Activated CD4-positive, alpha-beta memory T cell treated with anti-CD3 and anti-CD28 coated beads, Interleukin-2, amount 10 ng/mL, durations not matched to agents 7 days and 5 days (primary cell): ENCODE measurements at places on chromosomes 7 and 10.
A peak's percentile ranks its signal among the peaks of the same experiment; 100 is the strongest.

- no peak overlapping the region for H3K27ac ChIP-seq
- no peaks in the 10 kb centered on the region for H3K27me3 ChIP-seq
- H3K4me3 ChIP-seq: no peak overlapping the region
These were observed 143.4 kb upstream of the ADO start for GRCh38 chr10:62661143-62661542.

GRCh38 chr10:99412099-99412498 lies 18.3 kb downstream of the GOT1 start:
- no peaks in the 10 kb centered on the region for H3K4me1 ChIP-seq
- no peak overlapping the region for H3K27ac ChIP-seq
- peaks cover 17% of the 10 kb centered on the region for H3K36me3 ChIP-seq
- H3K4me3 ChIP-seq: no peak overlapping the region
- DNase-seq: no peak
- H3K27me3 ChIP-seq: no peaks in the 10 kb centered on the region

GRCh38 chr10:80590585-80591125 lies 53.0 kb downstream of the SH2D4B start:
- no peak for DNase-seq
- H3K27ac ChIP-seq: no peak overlapping the region
- no peaks in the 10 kb centered on the region for H3K36me3 ChIP-seq
- no peaks in the 10 kb centered on the region for H3K4me1 ChIP-seq
- no peaks in the 10 kb centered on the region for H3K27me3 ChIP-seq
- no peak overlapping the region for H3K4me3 ChIP-seq

DNA sequence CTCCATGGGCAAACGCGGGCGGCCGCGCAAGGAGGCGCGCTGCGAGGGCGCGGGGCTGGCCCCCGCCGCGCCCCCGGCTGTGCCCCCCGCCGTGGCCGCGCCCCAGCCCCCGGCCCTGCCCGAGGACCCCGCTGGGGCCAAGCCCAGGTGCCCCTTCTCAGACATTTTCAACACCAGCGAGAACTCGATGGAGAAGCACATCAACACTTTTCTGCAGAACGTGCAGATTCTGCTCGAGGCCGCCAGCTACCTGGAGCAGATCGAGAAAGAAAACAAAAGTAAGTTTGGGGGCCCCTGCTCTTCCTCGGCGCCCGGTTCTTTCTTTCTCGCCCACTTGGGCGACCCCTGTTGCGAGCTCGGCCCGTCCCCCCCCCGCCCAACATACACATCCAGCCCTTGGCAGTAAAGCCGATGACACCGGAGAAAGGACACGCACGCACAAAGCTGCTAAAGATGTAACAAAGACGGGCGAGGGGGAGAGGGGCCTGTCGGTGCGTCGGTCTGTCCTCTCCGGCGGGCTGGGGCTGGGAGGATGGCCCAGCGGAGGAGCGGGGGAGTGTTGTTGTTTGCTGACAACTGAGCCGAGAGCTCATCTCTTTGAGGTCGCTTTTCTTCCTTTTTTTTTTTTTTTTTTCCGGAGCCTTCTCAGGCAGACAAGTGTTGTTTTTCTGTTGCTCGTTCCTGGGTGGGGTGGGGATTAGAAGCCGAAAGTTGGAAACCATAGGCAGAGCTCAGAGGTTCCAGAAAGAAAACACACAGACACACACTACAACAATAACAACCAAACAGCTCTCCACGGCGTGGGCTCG lies 604 bp downstream of the MXI1 start:
- peak overlapping the region; percentile 97 for H3K4me3 ChIP-seq
- H3K27ac ChIP-seq: peak overlapping the region; percentile 91

GRCh38 chr10:101725296-101726114 lies 30.5 kb upstream of the FBXW4 start:
- no peak overlapping the region for H3K27ac ChIP-seq
- H3K27me3 ChIP-seq: peaks cover 8% of the 10 kb centered on the region
- H3K4me3 ChIP-seq: no peak overlapping the region
- DNase-seq: no peak
- no peaks in the 10 kb centered on the region for H3K36me3 ChIP-seq
- H3K4me1 ChIP-seq: peaks cover 15% of the 10 kb centered on the region

GRCh38 chr10:24041034-24041433 lies 167.9 kb upstream of the KIAA1217 start:
- no peak overlapping the region for H3K27ac ChIP-seq
- H3K27me3 ChIP-seq: no peaks in the 10 kb centered on the region

DNA sequence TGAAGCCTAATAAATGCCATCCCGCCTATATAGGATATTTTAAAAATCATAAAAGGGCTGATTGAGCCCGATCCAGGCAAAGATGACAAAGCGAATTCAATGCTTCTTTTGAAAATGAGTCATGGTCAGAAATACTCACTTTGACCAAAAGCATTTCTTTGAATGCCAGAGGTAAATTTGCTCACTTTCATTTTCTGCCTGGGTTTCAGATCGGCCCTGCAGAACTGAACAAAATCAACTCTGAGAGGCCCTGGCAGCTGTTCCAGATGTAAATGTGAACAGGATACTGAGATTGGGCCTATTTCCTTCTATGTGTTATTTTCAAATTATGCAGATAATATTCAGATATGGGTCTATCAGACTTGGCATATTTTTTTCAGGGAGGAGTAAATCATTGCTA lies 114.8 kb upstream of the ARID5B start:
- peaks cover 30% of the 10 kb centered on the region for H3K36me3 ChIP-seq
- H3K4me1 ChIP-seq: peaks cover 64% of the 10 kb centered on the region
- no peaks in the 10 kb centered on the region for H3K27me3 ChIP-seq
- H3K4me3 ChIP-seq: no peak overlapping the region
- peak; percentile 31 for DNase-seq

GRCh38 chr10:123454987-123455386 lies 211.2 kb upstream of the GPR26 start:
- no peak overlapping the region for H3K27ac ChIP-seq
- H3K4me3 ChIP-seq: no peak overlapping the region
- no peaks in the 10 kb centered on the region for H3K27me3 ChIP-seq
- no peaks in the 10 kb centered on the region for H3K36me3 ChIP-seq

- no peaks in the 10 kb centered on the region for H3K27me3 ChIP-seq
- H3K27ac ChIP-seq: no peak overlapping the region
- no peaks in the 10 kb centered on the region for H3K4me1 ChIP-seq
- H3K36me3 ChIP-seq: no peaks in the 10 kb centered on the region
These were observed 211.5 kb downstream of the CREB5 start for GRCh38 chr7:28623863-28624262.

- no peak overlapping the region for H3K4me3 ChIP-seq
- H3K36me3 ChIP-seq: no peaks in the 10 kb centered on the region
- H3K27me3 ChIP-seq: peaks cover 7% of the 10 kb centered on the region
- no peak for DNase-seq
- H3K4me1 ChIP-seq: peaks cover 12% of the 10 kb centered on the region
These were observed 506.9 kb downstream of the RPS24 start for GRCh38 chr10:78540355-78541076.

GRCh38 chr10:5896208-5897052 lies 6.4 kb downstream of the FBH1 start:
- H3K27ac ChIP-seq: peak overlapping the region; percentile 53
- H3K4me1 ChIP-seq: peaks cover 47% of the 10 kb centered on the region
- H3K36me3 ChIP-seq: peaks cover 44% of the 10 kb centered on the region
- no peaks in the 10 kb centered on the region for H3K27me3 ChIP-seq
- H3K4me3 ChIP-seq: peak overlapping the region; percentile 2
- DNase-seq: no peak

- no peak overlapping the region for H3K27ac ChIP-seq
- no peaks in the 10 kb centered on the region for H3K36me3 ChIP-seq
- no peaks in the 10 kb centered on the region for H3K27me3 ChIP-seq
- H3K4me1 ChIP-seq: no peaks in the 10 kb centered on the region
These were observed 795.6 kb upstream of the GHITM start for GRCh38 chr10:83343676-83344075.

DNA sequence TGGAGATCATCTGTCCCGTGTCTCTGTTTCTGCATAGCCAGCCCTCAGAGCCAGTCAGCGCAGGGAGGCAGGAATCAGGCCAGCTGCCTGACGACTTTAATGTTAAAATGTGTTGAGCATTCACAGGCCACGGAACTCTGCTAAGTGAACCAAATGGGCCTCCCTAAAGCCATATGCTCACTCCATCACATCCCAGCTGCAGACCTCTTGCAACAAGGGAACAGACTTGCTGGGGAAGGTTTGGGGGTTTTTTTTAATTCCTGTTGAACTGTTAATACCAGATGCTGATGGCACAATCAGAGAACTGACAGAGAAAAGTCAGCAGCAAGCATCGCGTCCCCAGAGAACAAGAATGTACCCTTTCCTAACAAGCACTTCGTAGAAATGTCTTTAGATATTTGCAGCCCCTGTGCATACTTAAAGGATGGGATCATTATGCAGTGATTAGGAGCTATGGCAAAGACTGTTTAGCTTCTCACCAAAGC lies 900.4 kb upstream of the AUTS2 start:
- no peak overlapping the region for H3K27ac ChIP-seq
- no peaks in the 10 kb centered on the region for H3K27me3 ChIP-seq

GRCh38 chr7:32263611-32264010 lies 193.4 kb upstream of the PDE1C start:
- no peak for DNase-seq
- H3K27me3 ChIP-seq: no peaks in the 10 kb centered on the region
- H3K4me3 ChIP-seq: no peak overlapping the region
- H3K36me3 ChIP-seq: no peaks in the 10 kb centered on the region
- no peaks in the 10 kb centered on the region for H3K4me1 ChIP-seq
- H3K27ac ChIP-seq: no peak overlapping the region

DNA sequence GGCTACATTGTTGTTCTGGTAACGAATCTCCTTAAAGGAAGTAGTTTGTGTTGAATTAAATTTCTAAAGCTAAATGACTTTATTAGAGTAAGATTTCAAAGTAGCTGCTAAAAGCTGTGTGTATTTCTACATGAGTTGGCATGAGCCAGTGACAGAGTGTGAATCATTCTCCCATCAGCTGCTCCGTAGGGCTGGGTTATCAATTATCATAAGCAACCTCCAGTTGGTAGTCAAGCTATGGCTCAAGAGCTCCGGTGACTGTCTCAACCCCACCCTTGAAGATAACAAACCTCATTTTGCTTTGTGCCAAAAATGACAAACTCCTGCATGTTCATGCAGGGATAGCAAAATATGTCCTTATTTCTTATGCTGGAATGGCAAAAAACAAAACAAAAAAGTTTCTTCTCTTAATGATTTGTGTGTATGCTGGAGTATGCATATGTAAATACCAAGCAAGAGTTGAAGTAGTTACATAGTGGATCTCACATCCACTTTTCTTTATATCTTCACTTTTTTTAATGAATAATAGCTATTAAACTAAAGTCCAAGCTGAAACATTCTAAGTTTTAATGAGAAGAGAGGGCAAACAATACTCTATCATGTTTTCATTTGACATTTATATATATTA lies 249.4 kb downstream of the CACNA2D1 start:
- no peaks in the 10 kb centered on the region for H3K4me1 ChIP-seq
- H3K4me3 ChIP-seq: no peak overlapping the region
- no peaks in the 10 kb centered on the region for H3K36me3 ChIP-seq
- H3K27me3 ChIP-seq: no peaks in the 10 kb centered on the region
- no peak for DNase-seq

GRCh38 chr7:87154166-87154565 lies 1.9 kb downstream of the DMTF1 start:
- peak overlapping the region; percentile 94 for H3K4me3 ChIP-seq
- peaks cover 33% of the 10 kb centered on the region for H3K36me3 ChIP-seq
- peak overlapping the region; percentile 93 for H3K27ac ChIP-seq
- no peaks in the 10 kb centered on the region for H3K27me3 ChIP-seq

- no peak overlapping the region for H3K27ac ChIP-seq
- no peak for DNase-seq
- H3K4me1 ChIP-seq: peaks cover 27% of the 10 kb centered on the region
- H3K36me3 ChIP-seq: no peaks in the 10 kb centered on the region
- peaks cover 2% of the 10 kb centered on the region for H3K27me3 ChIP-seq
These were observed 6.7 kb downstream of the HIP1 start for GRCh38 chr7:75732016-75732521.

- no peak overlapping the region for H3K4me3 ChIP-seq
- no peaks in the 10 kb centered on the region for H3K27me3 ChIP-seq
- H3K27ac ChIP-seq: no peak overlapping the region
These were observed 228.0 kb downstream of the ELMO1 start for GRCh38 chr7:37220664-37221063.

- no peaks in the 10 kb centered on the region for H3K36me3 ChIP-seq
- H3K4me1 ChIP-seq: peaks cover 13% of the 10 kb centered on the region
- no peak overlapping the region for H3K27ac ChIP-seq
- H3K27me3 ChIP-seq: no peaks in the 10 kb centered on the region
These were observed 30.2 kb upstream of the ZMYND11 start for GRCh38 chr10:104862-105565.

DNA sequence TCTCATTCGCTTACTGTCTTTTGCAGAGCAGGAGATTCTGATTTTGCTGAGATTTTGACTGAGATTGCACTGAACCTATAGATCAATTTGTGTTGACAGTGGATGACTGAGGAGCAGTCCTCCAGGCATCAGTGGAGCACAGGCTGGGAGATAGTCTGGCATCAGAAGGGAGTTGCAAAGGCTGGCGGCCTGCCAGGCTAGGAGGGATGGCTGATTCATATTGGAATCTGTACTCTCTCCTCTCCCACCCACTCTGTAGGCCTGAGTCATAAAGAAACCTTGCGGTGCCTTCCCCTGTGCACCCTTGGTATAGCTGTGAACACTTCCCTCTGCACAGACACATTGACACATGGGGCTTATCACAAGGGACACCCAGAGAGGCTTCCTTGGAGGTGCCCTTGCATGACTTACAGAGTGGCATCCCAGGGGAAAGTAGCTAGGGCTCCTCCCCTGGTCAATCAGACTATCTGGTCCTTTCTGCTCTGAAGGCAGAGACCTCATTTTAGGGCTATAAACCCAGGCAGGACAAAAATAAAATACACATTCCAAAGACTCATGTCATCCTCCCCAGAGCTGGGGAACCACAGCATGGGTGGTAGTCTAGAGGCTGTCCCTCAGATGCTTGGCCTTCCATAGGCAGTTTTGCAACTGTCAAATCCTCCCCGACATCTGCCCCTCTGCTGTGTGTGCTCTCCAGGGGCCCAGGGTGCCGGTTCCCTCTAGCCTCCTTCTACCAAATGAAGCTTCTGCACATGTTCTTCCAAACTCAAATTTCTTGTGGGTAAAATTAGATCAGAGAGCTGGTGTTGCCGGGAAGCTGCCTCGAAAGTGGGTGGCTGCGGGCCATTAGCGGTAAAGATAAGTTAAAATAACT lies 37.4 kb upstream of the EEPD1 start:
- peaks cover 32% of the 10 kb centered on the region for H3K4me1 ChIP-seq
- no peaks in the 10 kb centered on the region for H3K36me3 ChIP-seq
- peak; percentile 80 for DNase-seq
- H3K27me3 ChIP-seq: peaks cover 30% of the 10 kb centered on the region
- H3K4me3 ChIP-seq: no peak overlapping the region
- H3K27ac ChIP-seq: peak overlapping the region; percentile 52
